ENCODE measurements at places on chromosomes 2 and 18. TPM values are rescaled to one million over a fixed set of nuclear protein-coding genes. Genes with fewer than 3 reads are reported as not detected.

The RANBP2 gene
- 15.2 TPM for polyA plus RNA-seq

The FOXD4L1 gene
- not detected for polyA plus RNA-seq

The CNDP1 gene
- not detected for polyA plus RNA-seq

The LBX2 gene
- polyA plus RNA-seq, result not detected

The ANKRD30B gene
- not detected for polyA plus RNA-seq

DNA sequence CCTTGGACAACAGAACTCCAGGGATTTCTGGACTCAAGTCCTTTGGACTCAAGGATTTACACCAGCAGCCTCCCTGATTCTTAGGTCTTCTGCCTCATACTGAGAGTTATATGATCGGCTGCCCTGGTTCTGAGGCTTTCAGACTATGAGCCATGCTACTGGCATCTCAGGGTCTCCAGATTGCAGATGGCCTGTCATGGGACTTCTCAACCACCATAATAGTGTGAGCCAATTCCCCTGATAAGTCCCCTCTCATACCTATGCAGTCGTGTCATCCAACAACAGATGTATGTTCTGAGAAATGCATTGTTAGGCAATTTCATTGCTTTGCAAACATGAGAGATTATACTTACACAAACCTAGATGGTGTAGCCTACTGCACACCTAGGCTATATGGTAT is 61.4 kb upstream of the MSTN start:
- no peaks in the 10 kb centered on the region for H3K36me3 ChIP-seq
- H3K4me3 ChIP-seq, result no peak overlapping the region
- H3K27me3 ChIP-seq, result no peaks in the 10 kb centered on the region
- no peak for DNase-seq
- no peak overlapping the region for H3K27ac ChIP-seq

GRCh38 chr18:30991397-30991796 is 51.1 kb downstream of the DSC3 start:
- H3K4me1 ChIP-seq, result no peaks in the 10 kb centered on the region
- H3K27ac ChIP-seq, result no peak overlapping the region
- H3K4me3 ChIP-seq, result no peak overlapping the region
- DNase-seq, result no peak
- H3K27me3 ChIP-seq, result no peaks in the 10 kb centered on the region

DNA sequence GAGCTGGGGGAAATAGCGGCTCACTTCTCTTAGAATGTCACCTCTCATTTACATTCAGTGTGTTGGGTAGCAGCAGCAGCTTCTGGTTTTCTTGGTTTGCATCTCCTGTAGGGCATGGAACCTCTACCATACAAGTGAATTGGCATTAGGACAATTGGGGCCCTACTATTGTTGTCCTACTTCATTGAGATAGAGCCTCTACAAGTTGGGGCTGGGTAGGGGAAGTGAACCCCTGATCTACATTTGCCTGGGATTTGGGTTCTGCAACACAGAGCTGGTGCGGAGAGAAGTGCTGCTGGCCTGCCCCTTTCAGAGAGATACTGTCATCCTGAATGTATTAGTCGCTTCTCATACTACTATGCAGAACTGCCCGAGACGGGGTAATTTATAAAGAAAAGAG is 391.6 kb upstream of the HS6ST1 start:
- no peaks in the 10 kb centered on the region for H3K27me3 ChIP-seq
- no peaks in the 10 kb centered on the region for H3K4me1 ChIP-seq
- DNase-seq, result no peak
- no peak overlapping the region for H3K4me3 ChIP-seq

The PIEZO2 gene
- polyA plus RNA-seq, result not detected

DNA sequence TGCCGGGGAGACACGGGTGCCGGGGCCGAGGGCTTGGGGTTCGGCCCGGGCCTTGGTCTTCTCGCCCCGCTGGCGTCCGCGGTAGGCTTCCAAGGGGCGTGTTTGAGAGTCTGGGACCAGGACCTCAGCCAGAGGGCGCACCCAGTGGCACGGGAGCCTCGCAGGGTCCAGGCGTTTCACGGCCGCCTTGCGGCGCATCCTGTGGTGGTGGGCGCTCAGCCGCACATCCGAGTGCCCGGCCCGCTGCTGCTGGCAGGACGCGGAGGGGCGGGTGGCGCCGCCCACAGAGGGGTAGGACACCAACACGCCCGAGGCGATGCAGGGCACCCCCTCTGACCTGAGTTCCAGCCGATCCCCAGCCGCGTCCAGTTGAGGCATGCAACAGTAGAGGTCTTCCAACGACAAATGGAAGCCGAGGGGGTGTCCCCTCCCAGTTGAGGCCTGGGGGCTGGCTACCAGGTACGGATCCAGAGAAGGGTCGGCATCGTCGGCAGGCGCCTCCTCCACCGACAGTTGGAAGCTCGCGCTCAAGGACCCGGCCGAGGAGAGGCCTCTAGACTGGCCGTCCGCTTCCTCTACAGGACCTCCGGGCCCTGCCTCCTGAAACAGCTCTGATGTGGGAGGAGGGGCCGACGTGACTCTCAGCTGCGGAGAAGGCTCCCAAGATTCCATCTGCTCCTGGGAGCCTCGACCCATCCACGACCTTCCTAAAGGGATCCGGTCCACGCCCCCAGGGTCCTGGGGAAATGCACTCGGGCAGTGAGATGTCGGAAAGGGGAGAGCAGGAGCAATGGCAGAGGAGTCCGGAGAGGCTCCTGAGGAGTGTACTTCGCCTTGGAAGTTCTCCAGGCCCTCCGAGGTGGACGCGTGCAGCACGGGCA is 6.3 kb downstream of the C2orf81 start:
- peak overlapping the region; percentile 49 for H3K27ac ChIP-seq
- DNase-seq, result no peak
- no peaks in the 10 kb centered on the region for H3K4me1 ChIP-seq
- H3K4me3 ChIP-seq, result peak overlapping the region; percentile 57

The CYRIA gene
- 0.70 TPM for polyA plus RNA-seq

DNA sequence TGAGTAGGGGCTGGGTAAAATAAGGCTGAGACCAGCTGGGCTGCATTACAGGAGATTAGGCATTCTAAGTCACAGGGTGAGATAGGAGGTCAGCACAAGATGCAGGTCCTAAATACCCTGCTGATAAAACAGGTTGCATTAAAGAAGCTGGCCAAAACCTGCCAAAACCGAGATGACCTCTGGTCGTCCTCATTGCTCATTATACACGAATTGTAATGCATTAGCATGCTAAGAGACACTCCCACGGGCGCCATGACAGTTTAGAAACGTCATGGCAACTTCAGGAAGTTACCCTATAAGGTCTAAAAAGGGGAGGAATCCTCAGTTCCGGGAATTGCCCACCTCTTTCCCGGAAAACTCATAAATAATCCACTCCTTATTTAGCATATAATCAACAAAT is 132.2 kb downstream of the ARL4C start:
- peaks cover 24% of the 10 kb centered on the region for H3K4me1 ChIP-seq
- no peaks in the 10 kb centered on the region for H3K27me3 ChIP-seq
- no peaks in the 10 kb centered on the region for H3K36me3 ChIP-seq

GRCh38 chr2:102313025-102313424 is 1.7 kb downstream of the IL1RL1 start:
- no peak overlapping the region for H3K27ac ChIP-seq
- no peaks in the 10 kb centered on the region for H3K27me3 ChIP-seq
- no peaks in the 10 kb centered on the region for H3K4me1 ChIP-seq
- H3K4me3 ChIP-seq, result no peak overlapping the region
- DNase-seq, result no peak

The UGT1A5 gene
- not detected for polyA plus RNA-seq
